Activated T-helper 17 cell treated with anti-CD3 and anti-CD28 coated beads, Interleukin-2, amount 50 U/mL, for 72 hours (primary cell): ENCODE measurements at places on chromosomes 5 and 9. TPM values are rescaled to one million over a fixed set of nuclear protein-coding genes. Genes with fewer than 3 reads are reported as not detected.

DND1 gene
- total RNA-seq = 3.4 TPM

DNA sequence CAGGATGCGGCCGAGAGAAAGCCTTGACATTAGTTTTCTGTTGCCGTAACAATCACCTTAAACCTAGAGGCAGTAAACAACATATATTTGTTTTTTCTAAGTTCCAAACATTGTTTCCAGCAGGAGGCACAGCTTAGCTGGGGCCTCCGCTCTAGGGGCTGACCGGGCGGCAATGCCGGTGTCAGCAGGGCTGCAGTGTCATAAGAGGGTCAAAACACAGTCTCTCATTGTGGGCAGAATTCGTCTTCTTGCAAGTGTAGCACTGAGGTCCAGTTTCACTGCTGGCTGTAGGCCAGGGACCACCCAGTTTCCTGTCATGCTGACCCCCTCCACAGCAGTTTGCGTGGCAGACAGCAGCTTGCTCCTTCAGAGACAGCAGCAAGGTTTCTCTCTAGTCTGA, 186.2 kb downstream of the PJA2 start:
- no peak for ATAC-seq

DNA sequence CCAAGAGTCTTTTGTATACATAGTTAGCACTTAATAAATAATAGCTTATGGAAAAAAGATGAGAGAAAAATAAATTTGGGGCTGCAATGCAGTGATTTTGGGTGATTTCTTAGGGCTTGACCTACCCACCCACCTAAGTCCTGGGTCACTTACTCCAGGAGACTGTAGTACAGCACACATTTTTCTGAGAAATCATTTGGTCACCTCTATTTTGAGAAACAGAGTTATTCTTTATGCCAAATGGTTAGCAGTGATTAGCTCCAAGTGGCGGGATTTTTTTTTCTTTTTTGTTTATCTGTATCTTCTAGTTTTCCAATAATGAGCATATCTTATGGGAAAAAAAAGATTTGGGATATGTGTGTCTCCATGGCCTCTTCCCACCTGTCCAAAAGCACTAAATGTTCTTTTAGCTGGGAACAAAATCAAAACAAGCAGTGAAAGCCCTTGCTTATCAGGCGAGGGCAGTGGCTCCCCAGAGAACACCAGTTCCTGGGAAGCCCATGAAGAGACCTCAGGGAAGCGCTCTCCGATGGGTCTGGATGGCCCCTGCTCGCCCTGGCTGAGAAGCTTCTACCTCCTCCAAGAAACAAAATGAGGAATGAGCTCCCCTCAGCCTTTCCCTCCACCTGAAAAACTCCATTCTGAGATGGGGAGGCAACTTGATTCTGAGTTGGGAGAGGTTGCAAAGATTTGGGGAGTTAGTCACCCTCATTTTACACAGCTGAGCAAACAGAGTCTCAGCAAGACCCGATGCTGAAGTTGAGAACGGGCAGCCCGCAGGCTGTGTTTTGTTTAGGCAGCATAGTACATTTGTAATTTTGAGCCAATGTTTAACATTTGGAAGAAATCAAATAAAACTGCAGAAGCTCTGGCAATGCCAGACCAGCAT, 69.9 kb downstream of the CYFIP2 start:
- no peak for ATAC-seq

DNA sequence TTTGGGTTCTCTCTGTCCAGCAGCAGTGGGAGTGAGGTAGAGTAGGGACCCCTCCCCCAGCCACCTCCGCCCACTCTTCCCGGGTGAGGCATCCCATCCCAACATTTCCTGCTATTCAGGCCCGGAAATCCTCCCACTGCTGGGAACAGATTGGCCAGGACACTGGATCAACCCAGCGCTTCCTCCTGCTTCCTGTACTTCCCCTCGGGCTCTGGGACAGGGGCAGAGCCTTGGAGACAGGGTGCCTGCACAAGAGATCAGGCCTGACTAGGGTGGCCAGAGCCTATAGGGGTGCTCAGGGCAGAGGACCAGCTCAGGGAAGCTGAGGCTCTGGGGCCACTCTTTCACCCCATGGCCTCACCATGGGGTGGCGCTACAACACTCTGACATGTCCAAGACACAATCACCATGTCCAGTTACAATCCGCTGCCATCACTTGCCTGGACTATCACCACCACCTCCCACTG, 14.5 kb downstream of the SH2D3C start:
- peak; percentile 63 for ATAC-seq
